Cardiac muscle cell (in vitro differentiated cells and primary cell): ENCODE measurements at places on chromosomes 1 and 21. TPM values are rescaled to one million over a fixed set of nuclear protein-coding genes. Genes with fewer than 3 reads are reported as not detected.

The IFI44L gene
- not detected in 2 replicates for polyA plus RNA-seq

The VANGL2 gene
- polyA plus RNA-seq, result 15.2 and 22.0 TPM in 2 replicates

The TFB2M gene
- 9.4 and 12.0 TPM in 2 replicates for polyA plus RNA-seq

The OMA1 gene
- 10.8 and 11.7 TPM in 2 replicates for polyA plus RNA-seq

The TRIM67 gene
- not detected in 2 replicates for polyA plus RNA-seq
